Liver (tissue), 10 donors: ENCODE measurements at places on chromosomes 12 and 14.

DNA sequence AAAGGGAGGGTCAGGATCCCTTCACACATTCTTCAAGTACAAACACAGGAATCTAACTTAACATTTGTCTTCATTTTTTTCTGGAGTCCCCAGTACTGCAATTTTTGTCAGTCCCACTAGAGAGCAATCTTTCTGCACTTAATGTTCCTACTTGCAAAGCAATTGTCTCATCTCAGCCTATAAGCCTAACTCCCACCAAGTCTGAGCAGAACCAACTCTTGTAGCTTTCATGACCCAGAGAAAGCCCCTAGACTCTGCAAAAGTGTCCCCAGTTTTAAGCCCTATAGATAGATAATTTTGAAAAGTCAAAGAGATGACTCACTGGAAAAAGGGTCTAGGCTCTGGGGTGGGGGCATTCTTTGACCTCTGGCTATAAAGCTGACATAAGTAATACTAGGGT is 1.8 kb upstream of the ZBTB39 start:
- DNase-seq = no peak

GRCh38 chr12:105352940-105353635 is 22.6 kb downstream of the C12orf75 start:
- no peak for DNase-seq

DNA sequence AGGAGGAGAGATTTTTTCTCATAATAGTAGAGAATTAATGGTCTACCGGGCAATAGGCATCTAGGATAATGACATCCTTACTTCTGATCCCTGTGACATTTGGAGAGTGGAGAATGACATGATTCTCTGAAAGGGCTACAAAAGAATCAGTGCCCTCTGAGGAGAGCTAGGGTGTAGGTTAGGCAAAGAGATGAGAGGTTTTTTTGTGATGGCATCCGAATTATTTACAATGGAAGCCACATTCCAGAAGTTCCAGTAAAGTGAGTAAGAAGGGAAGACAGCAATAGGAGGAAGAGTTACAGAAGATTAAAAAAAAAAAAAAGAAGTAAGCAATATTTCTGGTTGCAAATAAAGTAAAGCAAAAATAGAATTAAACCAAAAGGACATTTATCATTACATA is 478.0 kb downstream of the RMST start:
- DNase-seq = no peak

- no peak for DNase-seq
Observed at GRCh38 chr14:91649930-91650329, 82.0 kb downstream of the CATSPERB start.

GRCh38 chr12:132491138-132491663 is 1.2 kb downstream of the FBRSL1 start:
- DNase-seq = no peak

DNA sequence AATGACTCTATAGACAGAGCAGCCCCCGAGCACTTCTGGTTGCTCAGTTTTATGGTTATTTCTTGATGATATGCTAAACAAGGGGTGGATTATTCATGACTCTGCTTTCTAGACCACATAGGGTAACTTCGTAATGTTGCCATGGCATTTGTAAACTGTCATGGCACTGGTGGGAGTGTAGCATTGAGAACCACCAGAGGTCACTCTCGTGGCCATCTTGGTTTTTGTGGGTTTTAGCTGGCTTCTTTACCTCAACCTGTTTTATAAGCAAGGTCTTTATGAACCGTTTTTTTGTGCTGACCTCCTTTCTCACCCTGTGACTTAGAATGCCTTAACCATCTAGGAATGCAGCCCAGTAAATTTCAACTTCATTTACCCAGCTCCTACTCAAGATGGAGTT is 1036.2 kb upstream of the FLRT2 start:
- DNase-seq = no peak

DNA sequence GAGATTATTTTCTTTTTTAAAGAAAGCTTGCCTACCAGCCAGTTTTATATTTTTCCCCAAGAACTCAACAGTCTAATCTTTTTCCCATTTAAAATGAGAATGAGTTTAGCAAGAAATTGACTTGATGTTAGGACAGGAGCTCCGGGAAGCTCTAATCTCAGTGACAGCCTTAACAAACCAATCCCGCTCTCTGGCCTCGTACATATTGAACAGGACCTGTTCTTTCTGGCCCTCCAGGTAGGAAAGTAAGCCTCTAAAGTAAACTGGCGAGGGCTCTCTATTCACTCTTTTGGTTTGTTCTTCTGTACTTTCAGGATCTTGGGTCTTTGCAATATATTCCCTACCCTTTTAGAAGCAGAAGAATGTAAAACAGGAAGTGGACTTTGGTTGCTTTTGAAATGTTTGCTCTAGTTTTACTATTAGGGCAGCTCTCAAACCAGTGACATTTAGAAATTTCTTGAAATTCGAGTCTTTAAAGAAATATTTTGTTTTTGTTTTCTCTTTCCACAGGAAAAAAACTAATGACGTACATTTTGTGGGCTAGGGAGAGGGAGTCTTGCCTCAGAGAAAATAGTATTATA is 17.9 kb upstream of the NPAS3 start:
- no peak for DNase-seq

DNA sequence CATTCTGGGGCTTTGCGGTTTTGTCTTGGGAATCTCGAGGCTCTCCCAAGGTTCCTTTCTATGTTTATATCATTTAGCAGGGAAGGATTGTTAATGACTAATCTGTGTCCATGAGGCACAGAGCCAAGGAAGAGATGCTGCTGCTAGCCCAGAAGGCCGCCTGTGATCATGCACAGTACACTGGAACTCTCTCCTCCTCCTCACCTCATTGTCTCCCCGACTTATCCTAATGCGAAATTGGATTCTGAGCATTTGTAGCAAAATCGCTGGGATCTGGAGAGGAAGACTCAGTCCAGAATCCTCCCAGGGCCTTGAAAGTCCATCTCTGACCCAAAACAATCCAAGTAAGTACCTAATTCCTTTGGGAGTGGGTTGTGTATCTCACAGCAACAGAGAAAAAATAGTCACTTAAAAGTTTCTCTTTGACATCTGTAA is at the start of gene NR1H4:
NR1H4 (plus strand) TSS at position 151 of the 435 bp plus-strand sequence. CDS start 19,458 bp downstream, outside the sequence.
- DNase-seq = peak; percentile 55

- DNase-seq = no peak
Observed at GRCh38 chr12:27852117-27852516, 72.1 kb upstream of the MANSC4 start.

GRCh38 chr12:7486512-7486911 is 17.1 kb downstream of the CD163 start:
- no peak for DNase-seq

DNA sequence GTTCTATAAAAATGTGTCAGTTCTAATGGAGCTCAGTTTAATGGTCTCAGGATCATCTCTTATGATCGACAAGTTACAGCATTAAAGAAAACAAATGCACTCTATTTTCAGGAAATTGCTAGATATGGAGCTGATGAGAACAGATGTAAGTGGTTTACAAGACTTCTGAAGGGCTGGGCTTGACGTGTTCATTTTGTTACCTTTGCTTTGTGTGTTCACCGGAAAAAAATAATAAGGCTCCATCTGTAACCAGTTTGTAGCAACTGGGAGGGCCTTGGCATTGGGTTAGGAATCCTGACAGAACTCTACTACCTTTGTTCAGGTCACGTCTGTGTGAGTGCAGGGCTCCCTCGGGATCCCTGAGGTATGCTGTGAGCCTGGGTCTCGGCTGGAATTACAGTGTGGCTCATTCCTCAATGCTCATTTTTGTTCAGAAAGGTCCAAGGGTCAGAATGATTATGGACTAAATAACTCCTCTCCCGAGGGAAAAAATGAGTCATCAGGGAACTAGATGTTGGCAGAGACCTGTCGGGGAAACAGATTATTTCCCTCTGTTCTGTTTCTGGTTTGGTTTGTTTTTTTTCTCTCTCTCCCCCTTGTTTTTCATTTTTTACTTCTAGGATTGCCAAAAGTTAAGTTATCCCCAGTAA is 158.0 kb downstream of the SLC5A8 start:
- no peak for DNase-seq

DNA sequence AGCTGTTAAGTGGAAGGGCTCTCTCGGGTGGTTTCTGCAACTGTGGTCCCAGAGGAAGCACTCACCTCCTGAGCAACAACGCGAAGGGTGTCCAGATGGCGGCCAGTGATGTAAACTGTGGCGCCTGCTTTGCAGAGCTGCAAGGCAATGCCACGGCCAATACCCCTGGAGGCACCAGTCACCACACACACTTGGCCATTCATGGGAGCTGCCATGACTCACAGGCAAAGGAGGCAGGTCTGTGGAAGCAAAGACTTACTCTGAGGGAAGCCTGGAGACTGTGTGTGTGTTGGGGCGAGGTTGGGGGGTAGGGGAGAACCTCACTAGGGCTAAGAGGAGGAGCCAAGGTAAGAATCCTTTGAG is 707 bp downstream of the DHRS1 start:
- DNase-seq = no peak
